ENCODE measurements at places on chromosomes 6 and 20. TPM values are rescaled to one million over a fixed set of nuclear protein-coding genes. Genes with fewer than 3 reads are reported as not detected.

DNA sequence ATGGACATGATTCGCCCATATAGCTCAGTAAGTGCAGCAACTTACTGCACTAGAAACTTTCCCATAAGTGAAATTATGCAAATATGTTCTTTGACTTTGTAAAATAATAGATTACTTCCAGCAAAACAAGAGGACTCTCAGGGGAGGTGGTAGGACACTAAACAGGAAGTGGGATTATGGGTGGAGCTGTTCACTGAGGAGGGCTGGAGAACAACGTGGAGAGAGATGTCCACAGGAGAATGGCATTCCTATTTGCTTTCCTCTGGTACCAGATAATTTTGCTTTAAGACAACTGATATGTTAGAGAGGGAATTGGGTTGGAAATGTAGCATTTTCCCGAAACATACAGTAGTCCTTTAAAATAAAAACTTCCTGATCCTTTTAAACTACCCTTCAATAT is 3.7 kb downstream of the TPD52L1 start:
- DNase-seq = no peak

Gene SPTLC3
- total RNA-seq = 0.41 TPM

DNA sequence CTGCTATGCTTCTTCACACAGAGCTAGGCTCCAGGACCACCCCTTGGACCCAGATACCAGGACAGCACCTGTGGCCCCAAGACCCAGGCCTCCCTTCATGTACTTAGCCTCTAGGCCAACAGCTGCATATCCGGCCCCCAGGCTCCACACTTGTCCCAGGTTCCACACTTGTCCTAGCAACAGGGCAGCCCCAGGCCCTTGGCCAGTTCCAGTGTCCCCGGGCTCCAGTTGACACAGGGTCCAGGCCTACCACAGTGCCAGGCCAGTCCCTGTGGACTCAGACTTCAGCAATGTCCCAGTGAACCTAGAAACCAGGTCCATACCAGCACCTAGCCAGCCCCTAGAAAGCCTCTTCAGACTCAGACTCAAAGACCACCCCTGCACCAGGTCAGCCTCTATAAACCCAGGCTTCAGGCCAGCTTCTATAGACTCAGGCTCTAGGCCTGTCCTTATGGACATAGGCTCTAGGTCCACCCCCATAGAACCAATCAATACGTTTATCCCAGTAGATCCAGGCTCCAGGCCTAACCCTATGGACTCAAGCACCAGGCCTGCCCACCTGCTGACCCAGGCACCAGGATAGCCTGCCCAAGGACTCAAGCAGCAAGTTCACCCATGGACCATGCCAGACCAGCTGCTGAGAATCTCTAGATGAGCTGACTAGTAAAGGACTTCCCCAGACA is 46.3 kb downstream of the RCAN2 start:
- DNase-seq = no peak

DNA sequence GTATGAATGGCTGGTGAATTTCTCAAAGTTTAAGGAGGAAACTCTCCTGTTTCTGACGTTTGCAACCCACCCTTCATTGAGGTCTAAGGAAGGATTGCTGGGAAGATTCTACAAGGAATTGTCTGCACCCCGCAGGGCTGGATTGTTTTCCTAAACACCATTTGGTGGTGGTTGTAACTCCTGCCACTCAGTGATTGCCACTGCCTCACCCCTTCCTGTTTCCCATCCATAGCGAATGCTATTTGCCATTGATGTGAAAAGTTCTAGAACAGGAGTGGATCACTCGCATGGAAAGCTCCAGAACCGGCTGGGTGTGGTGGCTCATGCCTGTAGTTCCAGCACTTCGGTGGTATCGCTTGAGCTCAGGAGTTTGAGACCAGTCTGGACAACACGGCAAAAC is 8.7 kb upstream of the DSP start:
- DNase-seq = no peak

Gene OR12D3
- total RNA-seq = not detected

- DNase-seq = no peak
These were observed 7.3 kb upstream of the COL12A1 start for GRCh38 chr6:75213112-75213511.

Gene BTN2A1
- 28.7 TPM for total RNA-seq

- no peak for DNase-seq
These were observed 3.8 kb upstream of the SPO11 start for GRCh38 chr20:57325632-57326356.

- DNase-seq = no peak
These were observed 143.5 kb downstream of the ANKRD60 start for GRCh38 chr20:58084966-58085365.

DNA sequence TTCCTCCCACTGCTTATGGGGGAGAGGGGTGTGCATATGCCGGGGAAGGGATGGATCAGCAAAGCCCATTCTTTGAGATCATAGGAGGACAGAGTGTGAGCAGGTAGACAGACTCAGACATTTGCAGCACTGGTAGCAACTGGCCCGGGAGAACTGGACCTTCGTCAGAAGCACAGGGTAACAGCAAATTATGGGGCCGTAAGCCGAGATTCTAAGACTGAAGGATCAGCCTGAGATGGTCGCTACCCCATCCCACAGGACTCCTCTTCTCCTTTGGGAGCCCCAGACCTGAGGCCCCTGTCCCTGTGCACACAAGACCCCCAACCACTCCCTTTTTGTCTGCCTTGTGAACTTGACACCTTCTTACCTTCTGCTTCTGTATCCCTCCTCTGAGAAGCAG is 106.5 kb downstream of the TOX2 start:
- no peak for DNase-seq

Gene TNNC2
- not detected for total RNA-seq

DNA sequence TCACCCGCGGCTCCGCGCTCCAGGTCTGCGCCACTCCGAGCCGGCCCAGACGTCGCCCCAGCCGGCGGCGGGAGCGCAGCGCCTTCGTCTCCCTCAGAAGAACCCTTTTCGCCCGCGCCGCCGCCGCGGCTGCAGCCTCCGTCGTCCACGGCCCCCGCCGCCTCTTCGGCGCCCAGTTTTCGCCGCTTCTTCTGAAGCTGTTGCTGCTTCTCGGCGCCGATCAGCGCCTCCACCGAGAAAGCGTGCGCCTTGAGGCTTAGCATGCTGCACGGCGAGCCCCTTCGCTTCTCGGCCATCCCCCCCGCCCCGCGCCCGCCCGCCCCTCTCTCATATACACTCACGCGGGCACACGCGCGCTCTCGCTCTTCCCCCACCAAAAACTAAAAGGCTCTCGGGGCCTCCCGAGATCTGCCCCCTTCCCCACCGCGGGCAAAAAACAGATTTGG is 489 bp downstream of the TBX18 start:
- peak; percentile 47 for DNase-seq

DNA sequence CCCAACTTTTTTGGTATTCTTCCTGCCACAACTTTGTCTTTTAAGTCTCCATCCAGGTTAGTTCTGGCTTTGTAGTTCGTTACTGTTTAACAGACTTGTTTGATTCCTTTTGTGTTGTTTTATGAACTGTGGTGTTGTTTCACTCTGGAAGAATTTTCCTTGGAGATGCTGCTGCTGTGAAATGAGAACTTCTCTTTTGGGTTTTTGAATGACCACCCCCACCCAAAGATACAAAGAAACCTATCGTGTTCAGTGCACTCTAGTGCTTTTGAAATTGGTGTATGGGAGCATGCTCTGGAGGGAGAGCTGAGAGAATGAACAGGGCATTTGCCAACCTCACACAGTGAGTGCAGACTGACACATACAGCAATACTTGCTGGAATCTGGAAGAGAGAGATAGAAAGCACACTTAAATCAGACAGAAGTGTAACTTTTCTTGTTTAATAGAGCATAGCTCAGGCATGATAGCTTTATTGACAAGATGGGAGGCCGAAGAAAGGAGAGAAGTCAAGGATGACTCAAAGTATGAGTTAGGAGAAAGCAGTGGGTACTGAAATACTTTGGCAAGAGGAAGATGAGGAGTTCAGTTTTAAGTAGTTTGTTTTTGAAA is 293.1 kb downstream of the SOX4 start:
- no peak for DNase-seq

DNA sequence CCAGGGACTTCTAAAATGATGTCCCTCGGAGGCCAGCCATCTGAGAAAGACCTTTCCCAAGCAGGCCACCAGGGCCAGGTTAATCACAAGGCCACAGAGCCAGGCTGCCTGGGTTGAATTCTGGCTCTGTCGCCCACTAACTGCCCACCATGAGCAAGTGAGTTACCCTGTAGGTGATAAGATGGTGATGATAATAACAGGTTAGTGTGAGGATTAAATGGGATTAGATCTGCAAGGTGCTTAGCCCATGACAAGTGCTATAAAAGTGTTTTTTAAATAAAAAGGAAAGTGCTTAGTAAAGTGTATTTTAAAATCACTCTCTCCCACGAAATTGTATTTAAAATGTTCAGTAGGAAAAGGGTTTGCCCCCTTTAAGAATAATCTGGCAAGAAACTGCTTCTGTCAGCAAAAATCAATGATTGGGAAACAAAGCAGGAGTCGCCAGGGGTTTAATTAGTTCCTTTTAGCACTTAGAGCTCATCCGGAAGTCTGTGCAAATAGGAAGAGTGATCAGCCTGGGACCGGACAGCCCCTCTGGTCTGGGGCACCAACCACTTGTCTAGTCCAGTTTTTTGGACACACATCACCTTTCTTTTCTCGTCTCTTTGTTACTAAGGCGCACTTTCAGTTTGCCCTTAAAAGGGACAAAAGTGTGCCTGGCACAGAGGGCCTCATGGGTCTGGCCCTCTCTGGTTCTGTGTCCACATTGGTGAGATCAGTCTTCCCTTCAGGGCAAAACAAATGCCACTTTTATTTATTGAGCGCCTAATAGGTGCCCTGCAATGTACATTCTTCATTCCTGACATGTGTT is 150.4 kb downstream of the GRM4 start:
- DNase-seq = no peak

Gene PI3
- total RNA-seq = not detected

Gene E2F1
- total RNA-seq = 6.7 TPM

GRCh38 chr6:106163446-106163965 is 77.4 kb downstream of the PRDM1 start:
- DNase-seq = no peak

GRCh38 chr6:32836873-32837272 is 1.7 kb downstream of the TAP2 start:
- DNase-seq = no peak

- DNase-seq = no peak
These were observed at the start of gene IP6K3 for GRCh38 chr6:33746651-33747100. TSS of gene IP6K3 (minus strand) at chr6:33746905. CDS start at chr6:33735476, 11,429 bp downstream.

- DNase-seq = no peak
These were observed 76.8 kb downstream of the UNC5CL start for GRCh38 chr6:40962241-40962640.

- no peak for DNase-seq
These were observed 922.8 kb downstream of the EPHA7 start for GRCh38 chr6:92496527-92496926.

GRCh38 chr6:4295058-4295782 is 159.8 kb upstream of the ECI2 start:
- no peak for DNase-seq

Gene DNAAF9
- total RNA-seq = 18.8 TPM

GRCh38 chr20:63651942-63652191 is 1.4 kb downstream of the STMN3 start:
- no peak for DNase-seq

DNA sequence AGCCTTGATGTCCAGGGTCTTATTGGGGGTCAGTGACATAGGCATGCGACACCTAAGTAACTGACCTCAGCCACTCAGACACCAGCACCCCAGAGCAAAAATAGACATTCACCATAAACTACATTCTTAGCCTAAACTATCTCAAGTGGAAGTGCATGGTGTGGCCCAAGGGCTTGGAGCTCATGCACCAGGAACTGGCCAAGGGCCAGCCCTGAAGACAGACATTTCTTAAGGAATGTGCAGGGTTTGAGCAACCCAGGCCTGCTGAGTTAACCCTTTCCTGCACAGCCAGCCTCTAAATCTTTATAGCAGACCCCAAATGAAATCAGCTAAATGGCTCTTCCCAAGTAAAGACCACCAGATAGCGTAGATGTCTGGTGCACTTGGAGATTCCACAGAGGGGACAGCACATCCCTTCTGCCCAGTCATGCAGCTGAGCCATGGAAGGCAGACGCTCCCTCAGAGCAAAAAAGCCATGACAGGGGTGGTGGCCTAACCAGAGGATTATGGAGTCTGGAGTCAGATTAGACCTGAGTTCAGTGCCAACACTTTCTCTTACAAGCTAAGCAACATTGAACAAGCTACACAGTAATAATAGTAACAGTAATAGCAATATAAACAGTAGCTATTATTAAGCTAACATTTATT is 222.6 kb downstream of the ZMYND8 start:
- no peak for DNase-seq

GRCh38 chr6:157665180-157665579 is 157.9 kb upstream of the SNX9 start:
- DNase-seq = no peak

Gene LY6G6F
- total RNA-seq = not detected

DNA sequence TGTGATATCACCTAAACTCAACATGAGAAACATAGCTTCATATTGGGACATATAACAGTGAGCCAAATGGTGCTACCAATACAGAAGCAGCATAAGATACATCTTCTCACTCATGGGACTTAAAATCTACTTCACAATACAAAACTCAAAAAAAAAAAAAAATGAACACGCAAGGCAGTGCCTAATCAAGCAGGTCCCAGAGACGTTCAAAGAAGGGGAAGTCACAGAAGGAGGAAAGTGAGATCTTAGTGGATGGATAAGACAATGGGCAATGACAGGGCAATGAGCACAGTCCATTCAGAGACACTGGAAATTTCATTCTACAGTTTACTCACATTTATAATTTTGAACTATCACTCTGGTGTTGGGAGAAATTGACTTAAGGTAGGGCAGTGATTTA is 88.3 kb downstream of the FAM50B start:
- DNase-seq = no peak

DNA sequence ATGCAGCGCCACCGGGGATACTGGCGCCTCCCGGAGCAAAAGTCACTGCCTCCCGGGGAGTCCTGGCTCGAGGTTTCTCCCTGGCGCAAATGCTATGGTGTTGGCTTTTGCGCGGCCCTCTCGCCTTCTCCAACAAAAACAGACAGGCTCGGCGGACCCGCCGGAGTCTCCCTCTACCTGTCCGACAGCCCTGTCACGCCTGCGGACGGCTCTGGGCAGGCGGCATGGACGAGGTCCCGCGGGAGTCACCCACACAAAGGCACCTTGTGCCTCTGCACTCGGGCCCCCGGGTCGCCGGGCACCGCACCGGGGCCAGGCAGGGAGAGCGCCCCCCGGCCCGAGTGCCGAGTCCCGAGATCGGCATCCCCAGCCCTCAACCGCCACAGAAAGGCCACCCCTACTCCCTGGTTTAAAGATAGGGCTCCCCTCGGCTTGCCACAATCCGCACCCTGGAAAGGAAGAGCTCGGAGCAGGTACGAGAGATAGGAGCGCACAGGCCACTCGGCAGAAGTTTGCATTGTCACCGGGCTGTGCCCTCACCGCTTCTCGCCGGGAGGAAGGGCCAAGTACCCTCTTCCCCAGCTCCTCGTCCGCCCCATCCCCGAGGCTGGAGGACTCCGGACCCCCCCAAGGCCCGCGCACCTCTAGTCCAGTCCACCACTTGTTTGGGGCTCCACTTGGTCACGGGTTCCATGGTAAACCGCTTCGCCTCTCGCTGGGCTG is 903 bp downstream of the CNKSR3 start:
- DNase-seq = peak; percentile 36

Gene TGM2
- total RNA-seq = 216 TPM

All from endothelial cell (in vitro differentiated cells).